HCT116 (cell line): ENCODE measurements at places on chromosomes 16 and 17. TPM values are rescaled to one million over a fixed set of nuclear protein-coding genes. Genes with fewer than 3 reads are reported as not detected.
A peak's percentile ranks its signal among the peaks of the same experiment; 100 is the strongest.

- no peak for DNase-seq
Measured at GRCh38 chr16:89193576-89194293, 6.6 kb downstream of the SLC22A31 start.

DNA sequence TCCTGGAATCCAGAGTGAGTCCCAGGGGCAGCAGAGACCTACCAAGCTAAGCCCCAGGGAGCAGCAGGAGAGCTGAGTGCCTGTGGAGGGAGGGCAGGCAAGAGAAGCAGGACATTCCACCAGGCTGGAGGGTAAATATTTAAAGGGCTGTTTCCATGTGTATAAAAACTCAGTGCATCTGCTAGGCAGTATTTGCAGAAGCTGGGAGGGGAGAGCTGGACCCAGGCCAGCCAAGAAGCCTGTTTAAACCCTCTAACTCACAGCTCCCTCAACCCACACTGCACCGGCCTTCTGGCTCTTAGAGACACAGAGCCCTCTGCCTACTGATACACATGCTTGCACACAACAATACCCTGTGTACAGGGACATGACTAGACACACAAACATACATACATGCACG lies 22.5 kb upstream of the TMEM132E start:
- no peak for DNase-seq

- no peak for DNase-seq
Measured at GRCh38 chr16:66188917-66189725, 177.4 kb upstream of the CDH5 start.

The CCL4L2 gene
- 0.37 TPM for total RNA-seq

DNA sequence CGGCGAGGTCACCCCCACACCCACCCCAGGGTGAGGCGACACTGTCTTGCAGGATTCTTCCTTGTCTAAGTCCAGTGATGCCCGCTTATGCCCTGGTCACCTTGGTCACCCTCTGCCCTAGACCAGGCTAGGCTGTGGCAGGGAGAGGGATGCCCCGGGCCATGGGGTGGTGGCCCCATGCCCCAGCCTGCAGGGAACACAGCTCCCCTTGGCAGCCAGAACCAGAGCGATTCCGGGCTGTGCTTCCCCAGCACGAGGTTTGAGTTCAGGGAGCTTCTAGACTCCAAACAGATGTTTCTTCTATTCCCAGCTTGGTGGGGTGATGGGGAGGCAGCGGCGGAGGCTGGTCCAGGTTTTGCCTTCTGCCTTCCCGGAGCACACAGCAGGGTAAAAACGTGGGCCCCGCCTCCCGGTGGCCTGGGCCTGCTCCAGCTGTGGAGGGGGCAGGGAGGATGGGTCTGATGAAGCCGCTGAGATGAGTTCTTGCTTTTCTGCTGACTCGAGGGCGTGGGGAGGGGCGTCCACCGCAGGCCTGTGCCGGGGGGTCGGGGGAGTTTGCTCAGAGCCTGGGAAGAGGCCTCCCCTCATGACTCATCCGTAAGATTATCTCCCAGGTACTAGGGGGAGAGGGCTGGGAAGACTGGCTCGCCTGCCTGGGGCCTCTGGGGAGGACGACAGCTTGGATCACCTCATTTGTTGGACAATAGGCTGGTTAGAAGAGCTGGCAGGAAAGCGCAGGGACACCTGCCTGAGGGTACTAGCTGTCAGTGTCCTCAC lies 15.4 kb downstream of the SMTNL2 start:
- DNase-seq, result no peak

- DNase-seq, result no peak
Measured at GRCh38 chr17:78120971-78121800, 7.4 kb downstream of the TMC6 start.

GRCh38 chr16:61105544-61105943 lies 930.7 kb downstream of the CDH8 start:
- no peak for DNase-seq

- DNase-seq, result no peak
Measured at GRCh38 chr17:57782647-57783337, 37.7 kb upstream of the CCDC182 start.

- no peak for DNase-seq
Measured at GRCh38 chr17:27529230-27529796, 73.1 kb downstream of the KSR1 start.

DNA sequence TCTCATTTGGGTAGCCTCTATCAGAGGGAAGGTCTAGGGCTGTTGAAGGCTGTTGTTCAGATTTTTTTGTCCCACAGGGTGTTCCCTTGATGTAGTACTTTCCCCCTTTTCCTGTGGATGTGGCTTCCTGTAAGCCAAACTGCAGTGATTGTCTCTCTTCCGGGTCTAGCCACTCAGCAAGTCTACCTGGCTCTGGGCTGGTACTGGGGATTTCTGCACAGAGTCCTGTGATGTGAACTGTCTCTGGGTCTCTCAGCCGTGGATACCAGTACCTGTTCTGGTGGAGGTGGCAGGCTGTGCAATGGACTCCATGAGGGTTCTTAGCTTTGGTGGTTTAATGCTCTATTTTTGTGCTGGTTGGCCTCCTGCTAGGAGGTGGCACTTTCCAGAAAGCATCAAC lies 23.3 kb upstream of the CCR7 start:
- DNase-seq, result no peak

- DNase-seq, result no peak
Measured at GRCh38 chr16:20781697-20782096, 17.9 kb downstream of the ACSM3 start.

The TMED6 gene
- 0.91 TPM for total RNA-seq

- DNase-seq, result peak; percentile 2
Measured at GRCh38 chr16:46916980-46917379, 32.8 kb downstream of the GPT2 start.

DNA sequence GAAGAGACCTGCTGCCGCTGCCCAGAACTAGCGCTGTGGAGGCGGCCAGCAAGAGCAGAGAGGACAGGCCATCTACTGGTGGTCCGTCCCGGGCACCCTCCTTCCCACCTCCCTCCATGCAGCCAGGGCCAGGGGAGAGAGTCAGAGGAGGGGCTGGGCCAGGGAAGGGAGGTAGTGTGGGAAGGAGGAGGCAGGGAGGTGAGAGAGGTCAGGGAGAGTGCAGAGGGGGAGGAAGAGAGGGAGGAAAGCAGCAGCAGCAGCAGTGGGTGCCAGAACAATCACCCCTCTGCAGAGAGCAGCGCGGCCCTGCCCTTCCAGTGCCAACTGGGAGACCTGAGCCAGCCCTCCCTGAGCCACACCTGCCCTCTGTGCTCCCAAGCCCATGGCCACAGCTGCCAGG lies 6.6 kb downstream of the C16orf95 start:
- DNase-seq, result no peak

- DNase-seq, result no peak
Measured at GRCh38 chr16:55349867-55350266, 25.9 kb downstream of the IRX6 start.

DNA sequence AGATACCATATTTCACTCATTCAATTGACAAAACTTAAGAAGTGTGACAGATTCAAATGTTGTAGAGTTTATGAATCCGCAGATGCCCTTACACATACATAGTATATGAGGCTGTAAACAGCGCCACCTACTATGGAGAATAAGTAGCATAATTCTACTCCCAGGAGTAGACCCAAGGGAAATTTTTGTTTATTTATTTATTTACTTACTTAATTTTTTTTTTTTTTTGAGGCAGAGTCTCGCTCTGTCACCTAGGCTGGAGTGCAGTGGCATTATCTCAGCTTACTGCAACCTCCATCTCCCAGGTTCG lies 35.5 kb downstream of the GAN start:
- no peak for DNase-seq

GRCh38 chr17:79593636-79594035 lies 17.2 kb downstream of the RBFOX3 start:
- no peak for DNase-seq

The GAS7 gene
- total RNA-seq, result 4.1 TPM

- no peak for DNase-seq
Measured at GRCh38 chr16:59047114-59047513, 313.0 kb upstream of the GOT2 start.

The MVP gene
- 75.1 TPM for total RNA-seq

The SLC13A2 gene
- total RNA-seq, result not detected

The PDILT gene
- not detected for total RNA-seq

- no peak for DNase-seq
Measured at GRCh38 chr17:29059281-29059680, 16.3 kb downstream of the PIPOX start.

The GRIN2A gene
- 0.02 TPM for total RNA-seq

The TK1 gene
- 315 TPM for total RNA-seq

GRCh38 chr17:65848751-65849150 lies 287.3 kb upstream of the AXIN2 start:
- no peak for DNase-seq

DNA sequence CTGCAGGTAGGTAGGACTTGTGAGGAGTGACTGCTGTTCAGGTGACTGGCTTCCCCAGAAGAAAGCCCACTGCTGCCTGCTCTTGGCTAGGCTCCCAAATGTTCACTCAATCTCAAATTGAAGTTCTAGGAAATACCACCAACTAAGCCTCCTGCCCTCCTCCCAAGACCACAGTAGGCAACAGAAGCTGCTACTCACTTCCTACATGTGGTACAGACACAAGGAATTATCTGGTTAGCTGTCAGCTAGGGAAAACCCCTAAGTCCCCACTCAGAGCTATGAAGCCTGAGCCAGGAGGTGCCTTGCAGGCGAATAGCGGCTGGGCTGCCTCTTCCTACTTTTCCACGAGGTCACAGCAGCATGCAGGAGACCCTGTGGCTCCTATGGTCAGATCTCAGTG lies 4.9 kb downstream of the FBXO39 start:
- no peak for DNase-seq

The PRSS22 gene
- 20.2 TPM for total RNA-seq

The ARRB2 gene
- total RNA-seq, result 70.8 TPM

GRCh38 chr17:16419074-16419928 lies 3.9 kb downstream of the TRPV2 start:
- DNase-seq, result no peak

DNA sequence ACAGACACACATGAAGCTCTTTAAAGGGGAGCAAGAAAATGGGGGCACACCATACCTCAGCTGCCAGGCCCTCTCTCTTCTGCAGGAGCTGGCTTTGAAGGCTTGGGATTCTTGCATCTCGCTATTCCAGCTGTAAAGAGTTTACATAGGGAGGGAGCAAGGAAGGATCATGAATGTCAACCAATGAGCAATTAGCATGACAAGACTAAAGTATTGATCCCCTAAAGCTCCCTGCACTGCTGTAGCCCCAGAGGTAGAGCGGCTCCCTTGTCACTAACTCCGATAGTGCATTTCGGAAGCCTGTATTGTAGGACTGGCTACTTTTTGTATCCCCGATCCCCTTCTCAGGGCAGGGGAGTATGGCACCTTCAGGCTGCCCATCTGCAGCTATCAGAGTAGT lies 113.4 kb upstream of the PMFBP1 start:
- DNase-seq, result no peak

The ZNF689 gene
- 10.3 TPM for total RNA-seq

The AOC2 gene
- total RNA-seq, result 8.0 TPM
